Right atrium auricular region (tissue), 2 donors: ENCODE measurements at places on chromosomes 7 and 10.

DNA sequence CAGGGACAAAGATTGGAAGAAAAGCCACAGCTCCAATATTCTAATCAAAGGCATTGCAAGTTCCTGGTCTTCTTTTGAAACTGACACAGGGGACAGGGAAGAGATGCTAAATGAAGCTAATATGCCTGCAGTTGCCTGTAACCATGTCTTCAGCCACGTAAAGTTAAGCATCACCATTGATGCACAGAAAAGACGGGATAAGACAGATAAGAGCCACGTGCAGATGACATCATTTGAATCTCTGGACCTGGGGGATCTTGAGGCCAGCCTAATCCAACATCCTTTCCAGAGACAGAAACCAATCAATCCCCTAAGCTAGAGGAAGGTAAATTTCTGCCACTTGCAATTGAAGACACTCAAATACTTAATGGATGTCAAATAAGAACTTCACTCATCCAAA lies 93.4 kb downstream of the PIP4K2A start:
- H3K4me1 ChIP-seq: peaks cover 4% of the 10 kb centered on the region
- peak overlapping the region; percentile 80 for H3K27ac ChIP-seq
- DNase-seq: no peak

- peak overlapping the region; percentile 57 for H3K27ac ChIP-seq
- H3K4me1 ChIP-seq: peaks cover 30% of the 10 kb centered on the region
- no peaks in the 10 kb centered on the region for H3K27me3 ChIP-seq
- H3K36me3 ChIP-seq: peaks cover 24% of the 10 kb centered on the region
- DNase-seq: no peak
- H3K4me3 ChIP-seq: no peak overlapping the region
Observed at GRCh38 chr7:134919240-134919641, 67.1 kb upstream of the AGBL3 start.

- H3K36me3 ChIP-seq: no peaks in the 10 kb centered on the region
- no peak overlapping the region for H3K4me3 ChIP-seq
- H3K27me3 ChIP-seq: no peaks in the 10 kb centered on the region
- H3K27ac ChIP-seq: no peak overlapping the region
- DNase-seq: no peak
Observed at GRCh38 chr7:152907042-152907761, 147.7 kb downstream of the ACTR3B start.

GRCh38 chr10:649798-650440 lies 39.5 kb downstream of the DIP2C start:
- peaks cover 40% of the 10 kb centered on the region for H3K4me1 ChIP-seq
- H3K27ac ChIP-seq: peak overlapping the region; percentile 77
- peak overlapping the region; percentile 33 for H3K4me3 ChIP-seq
- no peak for DNase-seq

GRCh38 chr7:7311001-7311400 lies 128.7 kb downstream of the C1GALT1 start:
- no peak overlapping the region for H3K27ac ChIP-seq
- no peak overlapping the region for H3K4me3 ChIP-seq
- H3K4me1 ChIP-seq: no peaks in the 10 kb centered on the region
- H3K27me3 ChIP-seq: no peaks in the 10 kb centered on the region
- DNase-seq: no peak

DNA sequence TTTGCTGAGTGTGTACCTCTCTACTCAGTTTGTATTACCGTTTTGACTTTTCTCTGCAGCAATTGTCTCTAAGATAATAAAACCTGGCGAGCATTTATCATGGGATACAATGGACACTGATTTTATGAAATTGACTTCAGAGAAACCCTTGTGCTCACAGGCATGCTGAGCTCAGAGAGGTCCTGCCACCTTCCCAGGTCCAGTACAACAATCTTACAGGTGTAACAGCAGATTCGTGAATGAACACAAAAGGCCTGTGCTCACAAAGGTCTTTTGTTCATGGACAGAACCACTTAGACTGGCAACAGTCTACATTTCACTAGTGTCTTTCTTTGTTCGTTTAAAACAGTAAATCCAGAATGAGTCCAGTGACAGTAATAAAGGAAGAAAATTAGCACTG lies 43.2 kb downstream of the HECW1 start:
- no peak overlapping the region for H3K4me3 ChIP-seq
- H3K4me1 ChIP-seq: no peaks in the 10 kb centered on the region
- no peak overlapping the region for H3K27ac ChIP-seq
- H3K27me3 ChIP-seq: no peaks in the 10 kb centered on the region

- no peak overlapping the region for H3K27ac ChIP-seq
- H3K27me3 ChIP-seq: no peaks in the 10 kb centered on the region
- no peaks in the 10 kb centered on the region for H3K36me3 ChIP-seq
- H3K4me1 ChIP-seq: no peaks in the 10 kb centered on the region
Observed at GRCh38 chr7:84506151-84506550, 311.6 kb upstream of the SEMA3A start.

DNA sequence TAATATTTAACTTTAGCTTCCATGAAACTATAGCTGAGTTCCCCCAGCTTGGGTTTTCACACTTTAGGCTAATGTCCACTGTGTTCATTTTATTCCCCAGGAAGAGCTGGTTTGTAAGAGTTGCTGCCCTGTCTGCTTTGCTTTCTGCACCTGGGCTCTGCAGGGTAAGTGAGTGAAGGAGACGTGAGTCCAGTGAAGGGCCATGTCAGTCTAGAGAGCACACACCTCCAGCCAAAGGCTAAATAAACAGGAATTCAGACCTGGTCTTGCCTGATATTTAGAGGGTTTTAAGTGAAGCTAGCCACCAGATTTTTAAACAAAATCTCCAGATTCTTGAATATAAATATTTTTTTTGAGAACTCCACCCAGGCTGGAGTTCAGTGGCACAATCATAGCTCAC lies 24.5 kb upstream of the FZD1 start:
- H3K4me3 ChIP-seq: no peak overlapping the region
- peaks cover 4% of the 10 kb centered on the region for H3K4me1 ChIP-seq
- H3K27ac ChIP-seq: no peak overlapping the region
- DNase-seq: no peak
- H3K36me3 ChIP-seq: no peaks in the 10 kb centered on the region
- no peaks in the 10 kb centered on the region for H3K27me3 ChIP-seq

DNA sequence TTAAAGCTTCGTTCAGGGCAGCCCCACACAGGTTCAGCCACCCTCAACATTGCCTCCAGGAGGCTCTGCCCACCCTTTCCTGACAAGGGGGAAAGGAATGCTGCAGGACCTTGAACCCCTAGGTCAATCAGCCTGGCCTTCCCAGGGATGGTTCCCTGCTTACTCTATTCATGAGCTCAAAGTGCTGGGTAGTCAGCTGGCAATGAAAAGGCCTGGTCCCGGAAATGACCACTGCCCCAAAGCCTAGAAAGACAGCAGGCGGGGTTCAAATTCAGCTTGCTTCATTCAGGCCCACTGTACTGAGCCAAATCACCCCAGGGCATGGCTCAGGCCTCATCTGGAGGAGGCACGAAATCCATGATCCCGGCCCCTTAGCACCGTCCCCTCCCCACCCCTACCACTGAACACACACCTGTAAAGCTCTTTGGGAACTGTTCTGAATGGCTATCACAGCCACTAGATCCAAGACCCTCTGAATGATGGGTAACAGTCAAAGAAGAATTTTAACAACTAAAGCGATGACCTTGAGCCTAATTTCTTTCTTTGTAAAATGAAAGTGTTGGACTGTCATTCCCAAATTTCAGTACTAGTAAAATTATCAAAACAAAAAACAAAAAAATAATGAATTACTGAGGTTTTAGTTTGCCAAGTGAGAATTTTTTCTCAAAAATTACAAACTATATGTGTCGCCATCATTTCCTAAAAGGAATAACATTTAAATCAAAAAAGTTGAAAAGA lies 1.0 kb downstream of the URGCP start:
- no peaks in the 10 kb centered on the region for H3K36me3 ChIP-seq
- peak overlapping the region; percentile 80 for H3K4me3 ChIP-seq
- no peak for DNase-seq
- H3K4me1 ChIP-seq: peaks cover 41% of the 10 kb centered on the region

DNA sequence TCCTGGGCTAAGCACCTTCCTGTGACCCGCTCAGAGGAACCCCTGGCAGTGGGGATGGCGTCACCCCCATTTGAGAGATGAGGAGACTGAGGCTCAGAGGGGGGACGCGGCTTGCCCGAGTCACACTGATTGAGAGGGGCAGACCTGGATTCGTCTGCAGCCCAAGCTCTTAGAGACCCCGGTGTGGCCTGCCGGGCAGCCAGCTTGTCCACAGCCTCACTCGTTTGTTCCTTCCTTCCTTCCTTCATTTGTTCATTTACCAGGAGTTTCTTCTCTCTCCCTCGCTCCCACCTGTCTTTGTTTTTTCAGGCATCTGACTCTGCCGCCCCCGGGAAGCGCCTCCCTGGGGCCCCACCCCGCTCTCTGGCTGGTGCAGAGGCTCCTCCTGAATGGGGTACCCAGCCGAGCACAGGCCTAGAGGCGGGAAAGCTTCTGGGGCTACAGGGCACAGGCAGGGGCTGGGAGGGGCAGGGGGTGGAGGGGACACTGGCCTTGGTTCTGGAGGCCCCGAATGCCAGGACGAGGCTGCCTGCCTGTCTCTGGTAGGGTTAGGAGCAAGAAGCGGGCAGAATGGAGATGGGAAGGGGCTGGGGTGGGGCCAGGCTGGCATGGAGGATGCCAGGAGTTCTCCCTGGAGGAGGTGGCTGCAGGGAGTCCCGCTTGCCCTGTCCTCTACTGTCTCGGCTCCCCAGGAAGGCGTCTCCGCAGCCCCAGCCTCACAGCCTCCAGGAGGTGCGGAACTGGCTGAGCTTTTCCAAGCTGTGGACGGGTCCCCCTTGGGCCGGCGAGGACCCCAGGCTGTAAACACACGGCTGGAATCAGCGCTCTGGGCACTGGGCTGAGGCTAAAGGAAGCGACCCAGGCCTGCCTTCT lies 91.6 kb downstream of the UNCX start:
- no peak overlapping the region for H3K4me3 ChIP-seq
- H3K36me3 ChIP-seq: no peaks in the 10 kb centered on the region
- H3K4me1 ChIP-seq: no peaks in the 10 kb centered on the region
- DNase-seq: no peak
- H3K27ac ChIP-seq: no peak overlapping the region

GRCh38 chr10:5196702-5197113 lies at the start of gene AKR1C4:
Gene AKR1C4 (plus strand): TSS chr10:5196837. CDS start chr10:5196868, 31 bp downstream.
- no peak within 1 kb of the TSS for H3K27ac ChIP-seq
- H3K4me1 ChIP-seq: no peaks in the 10 kb centered on the region
- no peak within 1 kb of the TSS for H3K4me3 ChIP-seq
- no peaks in the 10 kb centered on the region for H3K36me3 ChIP-seq

DNA sequence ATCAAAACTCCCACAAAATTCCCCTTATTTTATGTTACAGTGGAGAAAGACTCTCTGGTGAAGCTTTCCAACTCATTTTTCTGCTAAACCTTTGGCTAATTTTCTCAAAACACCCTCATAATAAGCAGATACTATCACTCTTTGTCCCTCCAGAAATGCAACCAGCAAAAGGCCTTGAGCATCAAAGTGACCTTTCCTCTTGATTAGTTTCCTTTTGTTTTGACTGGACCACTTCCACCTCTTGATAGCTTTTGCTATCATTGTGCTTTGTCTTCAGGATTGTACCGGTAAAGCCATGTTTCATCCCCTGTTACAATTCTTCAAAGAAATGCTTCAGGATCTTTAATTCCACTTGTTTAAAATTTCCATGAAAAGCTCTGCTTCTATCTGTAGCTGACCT lies 115.1 kb upstream of the SLC13A1 start:
- no peaks in the 10 kb centered on the region for H3K27me3 ChIP-seq
- no peaks in the 10 kb centered on the region for H3K36me3 ChIP-seq
- H3K4me1 ChIP-seq: no peaks in the 10 kb centered on the region
- H3K27ac ChIP-seq: no peak overlapping the region
- no peak for DNase-seq

DNA sequence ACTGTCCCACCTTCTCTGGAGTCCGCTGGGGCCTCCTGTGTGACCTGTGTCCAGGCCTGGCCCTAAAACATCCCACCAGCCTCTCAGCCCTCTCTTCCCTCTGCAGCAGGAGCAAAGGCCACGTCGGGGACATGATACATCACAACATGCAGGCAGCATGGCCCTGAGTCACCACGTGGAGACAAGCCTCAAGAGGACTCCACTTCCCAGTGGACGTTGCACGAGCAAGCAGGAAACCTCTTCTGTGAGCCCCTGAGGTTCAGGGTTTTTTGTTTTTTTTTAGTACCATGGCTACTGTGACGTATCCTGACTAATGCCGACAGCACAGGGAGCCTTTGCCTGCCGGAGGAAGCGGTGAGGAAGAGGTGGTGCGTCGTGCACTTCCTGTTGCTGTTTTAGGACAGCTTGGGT lies 165.9 kb downstream of the DNAJB6 start:
- no peak overlapping the region for H3K27ac ChIP-seq
- no peaks in the 10 kb centered on the region for H3K27me3 ChIP-seq
- H3K36me3 ChIP-seq: no peaks in the 10 kb centered on the region
- no peaks in the 10 kb centered on the region for H3K4me1 ChIP-seq
- no peak overlapping the region for H3K4me3 ChIP-seq

- H3K36me3 ChIP-seq: no peaks in the 10 kb centered on the region
- H3K27ac ChIP-seq: peak overlapping the region; percentile 99
- peaks cover 39% of the 10 kb centered on the region for H3K4me1 ChIP-seq
- peak overlapping the region; percentile 72 for H3K4me3 ChIP-seq
Observed at GRCh38 chr7:106111655-106112117, 426 bp downstream of the SYPL1 start.

GRCh38 chr10:62457196-62457595 lies 83.0 kb downstream of the ZNF365 start:
- H3K4me1 ChIP-seq: no peaks in the 10 kb centered on the region
- H3K4me3 ChIP-seq: no peak overlapping the region
- no peaks in the 10 kb centered on the region for H3K36me3 ChIP-seq
- no peaks in the 10 kb centered on the region for H3K27me3 ChIP-seq
- H3K27ac ChIP-seq: no peak overlapping the region

GRCh38 chr10:63346015-63346441 lies 119.7 kb downstream of the JMJD1C start:
- no peaks in the 10 kb centered on the region for H3K4me1 ChIP-seq
- DNase-seq: no peak
- no peaks in the 10 kb centered on the region for H3K27me3 ChIP-seq
- no peaks in the 10 kb centered on the region for H3K36me3 ChIP-seq
- H3K27ac ChIP-seq: no peak overlapping the region

GRCh38 chr7:157292770-157293412 lies 43.9 kb upstream of the DNAJB6 start:
- H3K4me3 ChIP-seq: no peak overlapping the region
- no peaks in the 10 kb centered on the region for H3K36me3 ChIP-seq
- H3K27ac ChIP-seq: no peak overlapping the region
- no peak for DNase-seq

- H3K27me3 ChIP-seq: no peaks in the 10 kb centered on the region
- DNase-seq: no peak
- no peaks in the 10 kb centered on the region for H3K36me3 ChIP-seq
- H3K27ac ChIP-seq: no peak overlapping the region
- H3K4me3 ChIP-seq: no peak overlapping the region
- H3K4me1 ChIP-seq: no peaks in the 10 kb centered on the region
Observed at GRCh38 chr10:98332623-98333269, 64.8 kb upstream of the LOXL4 start.

DNA sequence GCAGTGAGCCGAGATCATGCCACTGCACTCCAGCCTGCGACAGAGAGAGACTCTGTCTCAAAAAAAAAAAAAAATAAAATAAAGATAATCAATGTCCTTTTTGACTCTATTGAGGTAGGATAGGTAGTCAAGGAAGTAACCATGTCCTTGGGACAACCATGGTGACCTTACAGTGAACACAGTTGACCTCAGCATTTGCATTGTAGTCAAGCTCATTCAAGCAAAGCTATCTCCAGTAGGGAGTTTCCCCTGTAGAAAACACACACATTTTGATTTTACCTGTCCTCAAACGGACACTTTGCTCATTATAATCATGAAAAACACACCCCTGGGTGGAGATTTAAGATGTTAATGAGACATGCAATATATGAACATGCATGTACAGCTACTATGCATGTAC lies 171.7 kb downstream of the KIF20B start:
- no peaks in the 10 kb centered on the region for H3K36me3 ChIP-seq
- no peak for DNase-seq
- no peak overlapping the region for H3K4me3 ChIP-seq
- H3K27ac ChIP-seq: no peak overlapping the region
- no peaks in the 10 kb centered on the region for H3K27me3 ChIP-seq
- peaks cover 10% of the 10 kb centered on the region for H3K4me1 ChIP-seq
